ENCODE measurements at places on chromosomes 6 and 20.

DNA sequence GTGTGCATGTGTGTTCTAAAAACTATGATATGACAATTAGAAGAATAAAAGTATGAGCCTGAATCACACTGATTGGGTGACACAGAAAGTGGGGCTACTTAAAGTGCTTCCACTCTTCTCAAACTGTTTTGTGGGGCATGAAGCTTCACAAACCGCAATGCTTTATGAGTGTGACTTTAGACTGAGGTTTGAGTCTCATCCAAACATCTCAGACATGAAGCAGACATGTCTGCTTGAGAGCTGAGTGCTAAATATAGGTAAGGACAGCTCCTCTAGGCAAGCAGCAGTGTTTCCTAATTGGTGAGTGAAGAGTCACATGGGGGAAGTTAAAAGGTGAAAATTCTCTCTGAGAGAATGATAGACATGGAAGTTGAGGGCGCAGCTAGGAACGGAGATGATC lies 726.9 kb upstream of the CITED2 start:
- DNase-seq, result peak; percentile 2

GRCh38 chr20:3380228-3381070 lies 27.0 kb downstream of the DNAAF9 start:
- DNase-seq, result no peak

- no peak for DNase-seq
Observed at GRCh38 chr6:118546164-118546879, 1.8 kb upstream of the PLN start.

DNA sequence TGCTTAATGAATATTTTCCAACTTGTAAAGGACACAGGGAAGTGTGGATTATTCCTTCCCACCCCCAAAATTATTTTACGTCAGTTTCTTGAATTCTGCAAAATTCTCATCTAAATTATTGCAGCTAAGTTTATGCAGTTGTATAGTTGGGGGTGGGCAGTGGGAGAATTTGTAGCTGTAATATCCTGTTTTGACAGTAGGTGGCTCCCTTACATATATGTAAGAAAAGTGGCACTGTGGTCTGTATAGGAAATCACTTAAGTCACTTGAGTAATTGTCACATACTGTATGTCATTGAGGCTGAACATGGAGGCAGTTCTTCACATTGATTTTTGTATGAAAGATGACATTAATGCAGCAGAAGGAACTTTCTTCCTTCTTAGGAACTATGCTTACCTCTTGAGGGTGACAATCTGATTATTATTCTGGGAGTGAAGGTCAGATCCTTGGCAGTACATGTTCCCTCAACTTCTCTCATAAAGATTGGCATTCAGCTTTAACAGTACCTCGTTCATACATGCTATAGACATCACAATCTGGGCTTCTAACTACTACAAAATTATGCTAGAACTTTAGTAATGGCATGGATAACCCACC lies 14.6 kb upstream of the CFAP206 start:
- DNase-seq, result peak; percentile 65

DNA sequence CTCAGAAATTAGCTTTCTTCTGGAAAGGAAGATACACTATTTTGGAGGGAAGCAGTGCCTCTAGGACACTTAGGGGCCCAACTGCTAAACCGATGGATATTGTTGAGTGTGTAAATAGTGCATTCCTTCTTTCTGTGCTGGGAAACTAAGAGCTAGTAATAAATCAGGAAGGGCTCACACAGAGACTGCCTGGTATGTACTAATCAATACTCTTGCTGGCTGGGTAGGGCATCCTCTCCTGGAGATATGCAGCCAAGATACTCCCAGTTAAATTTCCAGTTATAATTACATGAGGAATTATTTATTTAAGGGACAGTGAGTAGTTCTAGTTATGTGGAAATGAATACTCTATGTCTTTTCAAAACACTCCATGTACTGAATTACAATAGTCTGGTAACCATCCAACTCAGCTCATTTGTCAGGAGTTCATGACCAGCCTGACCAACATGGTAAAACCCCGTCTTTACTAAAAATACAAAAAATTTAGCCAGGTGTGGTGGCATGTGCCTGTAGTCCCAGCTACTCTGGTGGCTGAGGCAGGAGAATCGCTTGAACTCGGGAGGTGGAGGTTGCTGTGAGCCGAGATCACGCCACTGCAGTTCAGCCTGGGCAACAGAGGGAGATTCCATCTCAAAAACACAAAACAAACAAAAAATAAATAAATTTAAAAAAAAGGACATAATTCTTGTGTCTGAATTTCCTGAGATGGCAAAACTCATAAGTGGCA lies 100.0 kb downstream of the OR2B2 start:
- no peak for DNase-seq

GRCh38 chr6:31610968-31611367 lies 4.1 kb upstream of the AIF1 start:
- DNase-seq, result no peak

DNA sequence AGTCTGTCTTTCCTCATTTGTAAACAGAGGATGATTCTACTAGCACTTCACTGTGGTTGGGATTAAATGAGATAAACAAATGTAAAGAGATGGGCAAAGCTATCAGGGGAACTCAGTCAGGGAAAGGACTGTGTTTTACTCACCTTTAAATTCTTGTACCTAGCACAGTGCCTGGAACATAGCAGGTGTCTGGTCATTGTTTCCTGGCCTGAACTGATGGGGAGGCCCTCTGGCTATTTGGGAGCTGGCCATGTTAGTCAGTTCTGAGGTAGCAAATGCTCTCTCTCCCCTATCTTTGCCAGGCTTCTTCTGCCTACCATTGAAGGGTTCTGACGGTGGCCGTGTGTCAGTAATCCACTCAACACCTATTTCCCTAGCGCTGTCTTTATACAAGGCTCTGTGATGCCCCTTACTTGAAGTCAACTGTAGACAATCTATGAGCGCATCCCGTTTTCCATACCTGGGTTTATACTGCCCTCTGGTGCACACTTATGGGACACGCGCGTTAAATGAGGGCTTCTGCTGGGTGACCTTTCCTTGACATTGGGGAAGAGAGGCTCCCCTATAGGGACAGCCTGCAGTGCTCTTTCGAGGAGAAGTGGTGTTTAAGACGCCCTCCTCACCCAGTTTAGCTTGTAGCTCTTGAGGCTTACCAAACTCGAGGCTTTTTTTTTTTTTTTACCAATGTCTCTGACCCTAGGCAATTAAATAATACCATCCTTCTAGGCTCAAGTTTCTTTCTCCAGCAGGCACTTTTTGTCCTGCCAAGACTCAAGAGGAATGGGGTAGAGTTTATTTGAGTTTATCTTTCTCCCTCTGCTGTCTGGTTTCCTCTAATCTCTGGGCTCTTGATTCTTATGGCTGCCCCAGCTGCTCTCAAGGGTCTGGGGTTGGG lies 4.0 kb upstream of the SPATS1 start:
- DNase-seq, result peak; percentile 65

- no peak for DNase-seq
Observed at GRCh38 chr6:64990652-64991304, 716.2 kb downstream of the EYS start.

- DNase-seq, result no peak
Observed at GRCh38 chr6:17966451-17966850, 21.0 kb downstream of the KIF13A start.

DNA sequence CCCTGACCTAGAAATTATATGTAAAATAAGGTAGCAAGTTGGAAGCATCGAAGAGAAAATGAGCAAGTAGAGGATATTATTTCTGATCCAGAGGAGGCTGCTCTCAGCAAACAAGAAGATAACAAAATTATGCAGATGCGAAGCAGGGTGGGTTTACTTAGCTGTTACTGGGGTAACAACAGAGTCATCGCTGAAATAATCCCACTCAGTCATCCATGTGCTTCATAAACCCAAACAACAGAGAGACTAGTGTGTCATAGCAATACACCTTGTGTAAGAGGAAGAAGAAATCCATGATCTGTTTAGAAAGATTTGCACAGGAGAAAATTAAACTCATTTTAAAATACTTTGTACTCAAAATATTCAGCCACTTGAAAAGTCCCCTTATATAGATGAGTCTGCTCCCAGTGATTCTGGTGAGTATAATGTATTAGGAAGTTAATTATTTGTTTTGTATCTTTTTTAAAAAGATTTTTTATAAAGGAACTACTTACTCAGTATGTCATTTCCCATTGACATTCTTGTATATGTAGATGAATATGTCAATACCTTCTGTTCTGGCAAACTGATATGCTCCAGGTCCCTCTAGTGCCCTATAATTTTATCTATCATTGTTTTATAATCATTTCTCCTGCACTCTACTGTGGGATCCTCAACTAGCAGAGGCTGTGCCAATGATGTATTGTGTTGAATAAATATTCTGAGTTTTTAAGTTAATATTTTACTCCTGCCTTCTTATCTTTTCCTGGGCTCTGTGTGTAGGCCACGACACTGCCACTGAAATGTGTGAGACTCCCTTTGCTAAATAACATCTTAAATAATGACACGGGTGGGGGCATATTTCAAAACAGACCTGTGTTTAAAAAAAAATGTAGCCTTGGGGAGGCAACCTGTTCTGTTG lies 8.6 kb upstream of the HIVEP2 start:
- peak; percentile 30 for DNase-seq

DNA sequence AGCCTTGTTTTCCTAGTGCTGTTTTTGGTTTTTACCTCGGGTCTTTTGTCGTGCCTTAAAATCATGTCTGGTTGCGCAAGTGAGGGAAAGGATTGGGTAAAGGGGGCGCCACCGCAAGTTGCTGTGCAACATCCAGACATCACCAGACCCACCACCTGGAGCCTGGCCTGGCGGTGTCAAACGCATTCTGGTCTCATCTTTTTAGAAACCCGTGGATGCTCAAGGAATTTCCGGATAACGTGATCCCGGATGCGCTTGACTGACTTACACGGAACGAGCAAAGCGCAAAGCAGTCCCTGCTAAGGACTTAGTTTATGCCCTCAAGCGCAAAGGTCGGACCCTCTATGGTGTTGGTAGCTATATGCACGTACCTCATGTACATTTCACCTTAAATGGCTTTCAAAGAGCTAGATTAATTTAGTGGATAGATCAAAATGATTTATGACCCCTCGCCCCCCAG lies 105.2 kb downstream of the OR2B2 start:
- no peak for DNase-seq

GRCh38 chr6:134510920-134511319 lies 193.0 kb upstream of the SGK1 start:
- no peak for DNase-seq

DNA sequence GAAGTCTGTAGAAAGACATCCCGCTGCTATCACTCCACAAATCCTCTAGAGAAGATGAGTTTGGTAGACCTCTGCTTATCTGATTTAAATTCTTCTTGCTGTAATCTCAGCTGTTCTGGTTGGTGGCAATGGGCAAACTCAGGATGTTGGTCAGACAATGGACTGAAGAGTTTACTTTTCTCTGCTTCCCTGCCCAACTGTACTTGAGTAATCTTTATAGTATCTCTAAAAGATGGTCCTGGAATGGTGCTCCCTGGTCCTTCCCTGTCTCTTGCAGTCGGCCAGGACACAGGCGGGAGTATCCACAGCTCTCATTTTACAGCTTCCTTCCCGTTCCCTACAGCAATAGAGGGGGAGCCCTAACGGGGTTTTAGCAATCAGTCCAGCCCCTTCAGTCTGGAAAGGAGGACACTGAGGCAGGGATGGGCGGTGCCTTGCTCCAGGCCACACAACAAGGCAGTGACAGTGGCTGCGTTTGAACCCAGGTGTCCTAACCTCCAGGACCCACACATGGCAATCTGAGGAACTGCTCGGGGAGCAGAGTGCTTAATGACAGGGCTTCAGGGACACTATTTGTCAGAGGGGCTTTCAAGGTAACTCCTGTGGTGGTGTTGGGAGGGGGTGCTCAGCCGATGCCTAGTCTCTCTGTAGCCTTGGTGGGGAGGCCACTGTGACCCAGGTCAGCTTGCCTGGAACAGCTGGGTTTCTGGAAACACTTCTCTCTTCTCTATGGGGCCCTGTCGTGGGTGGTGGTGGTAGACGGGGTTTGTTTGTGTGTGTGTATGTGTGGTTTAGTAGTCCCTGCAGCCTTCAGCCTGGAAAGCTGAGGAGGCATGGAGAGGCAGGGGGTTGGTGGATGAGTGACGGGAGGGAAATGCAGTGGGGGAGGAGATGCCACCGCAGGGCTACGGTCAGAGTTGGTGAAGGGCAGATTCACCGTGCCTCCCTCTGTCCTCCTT lies 9.5 kb upstream of the VEGFA start:
- no peak for DNase-seq

- DNase-seq, result no peak
Observed at GRCh38 chr6:125932451-125932795, 24.1 kb upstream of the HINT3 start.

- DNase-seq, result no peak
Observed at GRCh38 chr6:158406736-158407135, 94.5 kb downstream of the TULP4 start.

DNA sequence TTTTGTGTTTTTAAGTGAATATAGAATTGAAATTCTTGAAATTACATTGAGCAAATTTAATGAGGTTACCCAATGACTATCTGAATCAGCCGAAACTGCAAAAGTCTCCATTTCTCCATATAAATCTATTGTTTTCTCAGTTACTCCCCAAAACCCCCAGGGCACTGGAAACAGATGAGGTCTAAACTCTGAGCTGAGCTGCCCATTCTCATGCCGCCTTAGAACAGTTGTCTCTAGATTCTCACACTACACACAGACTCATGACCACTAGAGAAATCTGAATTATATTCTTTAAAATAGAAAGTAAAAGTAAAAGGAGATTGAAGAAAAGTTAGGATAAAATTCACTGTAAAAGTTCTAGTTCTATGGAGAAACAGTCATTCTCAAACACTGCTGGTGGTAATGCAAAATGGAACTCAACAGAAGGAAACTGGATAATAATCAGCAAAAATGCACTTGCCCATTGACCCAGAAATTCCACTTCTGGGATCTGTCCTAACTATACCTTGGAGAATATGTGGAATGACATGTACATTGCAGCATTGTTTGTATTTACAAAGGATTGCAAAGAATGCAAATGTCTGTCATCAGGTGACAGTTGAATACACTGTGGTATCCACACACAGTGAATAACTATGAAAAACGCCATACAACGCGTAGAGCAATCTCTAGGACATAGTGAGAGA lies 125.5 kb downstream of the IPCEF1 start:
- DNase-seq, result no peak

GRCh38 chr6:21710908-21711627 lies 117.5 kb downstream of the SOX4 start:
- no peak for DNase-seq

- DNase-seq, result no peak
Observed at GRCh38 chr6:126427713-126428112, 87.8 kb downstream of the CENPW start.

Data from CD4-positive, alpha-beta T cell treated with Interleukin-4 for 4 hours (primary cell).